ENCODE measurements at places on chromosomes 11 and 22.
A peak's percentile ranks its signal among the peaks of the same experiment; 100 is the strongest.

DNA sequence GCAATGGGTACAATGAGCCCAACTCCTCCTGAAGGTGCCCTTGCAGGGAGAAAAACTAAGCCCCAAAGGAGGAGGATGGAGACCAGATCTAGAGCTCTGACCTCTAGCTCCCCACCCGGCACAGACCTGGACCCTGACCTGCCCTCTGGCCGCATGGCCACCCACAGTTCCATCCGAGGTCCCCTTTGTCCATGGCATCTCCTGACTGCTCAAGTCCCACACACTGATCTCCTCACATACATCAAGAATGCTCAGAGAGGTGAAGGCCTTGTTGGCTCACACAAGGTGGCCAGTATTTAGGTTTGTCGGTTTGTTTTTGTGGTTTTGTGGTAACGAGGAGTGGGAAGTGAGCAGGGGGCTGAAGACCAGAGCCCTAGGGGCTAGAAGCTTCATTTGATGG lies 423.5 kb upstream of the B3GAT1 start:
- DNase-seq = no peak

DNA sequence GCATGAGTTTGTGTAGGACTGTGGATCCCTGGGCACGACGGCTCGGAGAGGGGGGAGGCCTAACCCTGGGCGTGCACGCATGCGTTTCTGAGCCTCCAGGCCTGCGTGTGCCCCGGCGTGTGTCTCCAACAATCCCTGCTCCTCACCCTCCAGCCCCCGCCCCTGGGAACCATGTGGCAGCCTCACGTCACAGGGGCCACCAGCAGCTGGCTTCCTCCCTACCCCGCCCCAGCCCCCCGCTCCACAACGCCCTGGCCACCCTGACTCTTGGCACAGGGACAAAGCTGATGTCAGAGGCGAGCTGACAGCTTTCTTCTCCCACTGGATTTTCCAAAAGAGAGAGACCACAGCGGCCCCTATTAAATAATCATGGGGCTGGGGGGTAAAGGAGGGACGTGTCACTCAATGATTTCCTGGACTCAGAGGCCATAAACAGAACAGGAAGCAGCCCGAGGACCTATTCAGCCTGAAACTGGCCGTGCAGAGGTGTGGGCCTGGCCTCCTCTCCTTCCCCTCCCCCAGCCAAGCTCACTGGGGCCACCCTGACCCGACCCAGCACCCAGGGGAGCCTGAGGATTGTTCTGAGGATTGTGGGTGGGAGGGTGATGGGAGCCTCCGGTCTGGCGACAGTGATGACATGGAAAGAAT lies 6.8 kb upstream of the LIF start:
- no peak for DNase-seq

- DNase-seq = no peak
Measured at GRCh38 chr22:42680648-42681047, 31.5 kb upstream of the CYB5R3 start.

- no peak for DNase-seq
Measured at GRCh38 chr11:39724404-39724803, 1735.0 kb downstream of the LRRC4C start.

- DNase-seq = no peak
Measured at GRCh38 chr11:106998916-106999188, 19.4 kb downstream of the GUCY1A2 start.

DNA sequence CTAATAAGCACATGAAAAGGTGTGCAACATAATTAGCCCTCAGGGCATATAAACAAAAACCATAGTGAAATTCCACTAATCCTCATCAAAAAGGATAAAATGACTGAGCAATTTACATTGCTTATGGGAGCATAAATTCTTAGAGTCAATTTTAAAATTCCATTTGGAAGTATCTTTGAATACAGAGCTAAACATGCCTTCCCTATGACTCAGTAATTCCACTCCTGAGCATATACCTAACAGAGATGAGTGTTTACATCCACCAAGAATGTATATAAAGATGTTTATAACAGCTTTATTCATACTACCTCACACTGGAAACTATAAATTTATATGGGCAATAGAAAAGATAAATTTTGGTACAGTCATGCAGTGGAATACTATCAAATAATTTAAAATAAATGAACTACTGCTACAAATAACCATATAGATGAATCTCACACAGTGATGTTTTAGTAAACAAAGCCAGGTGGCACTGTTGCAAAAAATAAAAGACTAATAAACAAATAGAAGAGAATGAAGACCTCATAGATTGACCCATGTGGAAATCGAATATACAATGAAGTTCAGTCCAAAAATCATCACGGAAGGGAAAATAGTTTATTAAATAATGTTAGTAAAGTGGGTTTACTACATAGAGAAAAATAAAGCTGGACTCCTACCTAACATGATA lies 8.2 kb upstream of the OR2D2 start:
- no peak for DNase-seq

DNA sequence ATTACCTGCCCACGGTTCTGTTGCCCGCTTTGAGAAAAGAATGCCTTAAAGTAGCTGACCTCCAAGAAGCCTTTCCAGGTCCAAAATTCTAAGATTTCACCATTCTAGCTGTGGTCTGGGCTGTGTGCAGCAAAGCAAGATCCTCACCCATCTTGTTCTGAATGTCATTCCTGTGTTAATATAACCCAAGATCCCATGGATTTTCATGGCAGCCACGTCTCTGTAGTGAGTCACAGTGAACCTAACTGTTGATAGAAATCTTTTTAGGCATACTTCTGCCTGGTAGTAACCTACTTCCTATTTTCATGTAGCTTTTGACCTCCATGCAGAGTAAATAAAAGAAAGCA lies 210.0 kb downstream of the NAV2 start:
- no peak for DNase-seq

- DNase-seq = no peak
Measured at GRCh38 chr11:64613648-64614047, 22.6 kb downstream of the SLC22A12 start.

DNA sequence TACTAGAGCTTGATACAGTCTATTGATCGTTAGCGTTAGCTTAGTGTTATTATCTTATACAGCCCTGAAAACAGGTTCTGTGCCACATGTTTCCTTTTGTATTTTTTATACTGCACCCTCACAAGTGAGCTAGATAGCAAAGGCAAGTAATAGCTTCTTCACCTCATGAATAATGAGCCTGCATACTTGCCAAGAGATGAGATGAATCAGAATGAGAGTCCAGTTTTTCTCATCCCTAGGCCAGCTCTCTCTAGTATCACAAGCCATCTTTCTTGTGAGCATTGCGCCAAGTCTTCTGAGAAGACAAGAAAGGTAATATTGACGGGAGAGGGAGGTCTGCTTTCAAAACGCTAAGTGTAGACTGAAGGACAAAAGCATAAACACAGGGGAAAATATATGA lies 8.7 kb upstream of the CARD18 start:
- DNase-seq = no peak

DNA sequence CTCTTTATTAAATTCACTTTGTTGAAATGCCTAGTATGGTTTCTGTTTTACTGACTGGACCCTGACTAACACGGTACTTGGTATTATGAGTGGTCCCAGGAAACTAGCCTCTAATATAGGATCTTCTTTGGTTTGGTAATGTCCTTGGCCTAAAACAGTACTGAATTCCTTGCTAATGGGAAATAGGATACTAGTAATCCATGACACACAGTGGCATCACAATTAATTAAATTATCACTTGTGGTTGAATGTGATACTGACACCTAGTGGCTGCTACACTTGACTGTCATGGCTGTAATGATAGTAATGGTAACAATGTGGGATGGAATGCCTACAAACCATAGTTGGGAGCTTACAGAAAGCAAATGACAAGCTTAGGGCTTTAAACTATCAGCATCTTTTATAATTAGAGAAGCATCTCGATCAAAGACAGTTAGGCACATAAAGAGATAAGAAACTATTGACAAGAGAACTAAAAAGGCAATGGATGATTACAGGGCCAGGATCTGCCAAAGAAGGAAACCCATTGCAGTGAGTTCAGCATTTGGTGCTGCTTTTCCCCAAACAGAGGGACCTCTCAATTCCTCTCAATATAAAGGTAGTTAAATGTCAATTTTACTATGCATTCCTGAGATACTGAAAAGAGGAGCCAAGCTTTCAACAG lies 8.6 kb downstream of the DNHD1 start:
- DNase-seq = peak; percentile 8

DNA sequence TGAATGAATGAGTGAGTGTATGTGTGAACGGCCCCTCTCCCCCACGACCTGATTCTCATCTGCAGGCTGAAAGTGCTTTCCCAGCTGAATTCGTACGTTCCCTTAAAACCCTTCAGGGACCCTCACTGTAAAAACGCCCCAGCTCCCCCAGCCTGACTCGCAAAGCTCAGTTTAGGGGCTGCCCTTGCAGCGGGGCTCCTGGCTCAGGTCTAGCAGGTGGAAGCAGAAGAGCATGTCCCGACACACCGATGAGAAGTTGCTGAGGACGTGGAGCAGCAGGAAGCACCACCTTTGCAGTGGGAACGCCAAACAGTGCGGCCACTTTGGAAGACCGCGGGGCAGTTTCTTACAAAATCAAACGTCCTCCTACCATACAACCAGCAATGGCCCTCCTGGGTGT lies 3.6 kb upstream of the MRPL23 start:
- no peak for DNase-seq

GRCh38 chr11:11670574-11670973 lies 48.8 kb upstream of the GALNT18 start:
- DNase-seq = no peak

DNA sequence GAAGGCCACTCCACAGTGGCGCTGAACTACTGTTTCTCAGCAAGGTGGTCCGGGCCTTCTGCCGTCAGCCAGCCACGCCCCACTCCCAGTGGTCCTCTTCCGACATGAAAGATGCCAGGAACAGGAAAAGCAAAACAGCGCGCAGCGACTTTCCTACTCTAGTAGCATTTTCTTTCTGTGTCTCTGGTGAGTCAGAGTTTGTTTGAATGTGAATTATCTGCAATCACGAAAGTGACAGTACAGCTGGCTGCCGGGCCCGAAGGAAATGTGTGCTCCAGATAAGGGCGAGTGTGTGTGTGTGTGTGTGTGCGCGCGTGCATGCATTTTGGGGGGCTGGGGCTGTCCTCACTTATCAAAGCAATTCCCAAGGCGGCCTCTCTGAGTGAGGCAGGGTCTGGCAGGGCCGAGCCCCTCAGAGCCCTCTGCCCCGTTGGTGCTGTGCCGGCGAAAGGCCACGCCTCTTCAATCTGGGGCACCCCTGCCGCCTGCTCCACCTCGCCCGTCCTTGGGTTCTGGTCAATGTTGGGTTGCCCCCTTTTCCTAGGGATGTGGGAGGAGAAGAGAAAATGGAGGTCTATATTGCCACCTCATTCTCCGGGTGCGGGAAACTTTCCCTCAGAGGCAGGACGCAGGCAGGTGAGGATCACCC lies 288.5 kb downstream of the KIRREL3 start:
- DNase-seq = no peak

DNA sequence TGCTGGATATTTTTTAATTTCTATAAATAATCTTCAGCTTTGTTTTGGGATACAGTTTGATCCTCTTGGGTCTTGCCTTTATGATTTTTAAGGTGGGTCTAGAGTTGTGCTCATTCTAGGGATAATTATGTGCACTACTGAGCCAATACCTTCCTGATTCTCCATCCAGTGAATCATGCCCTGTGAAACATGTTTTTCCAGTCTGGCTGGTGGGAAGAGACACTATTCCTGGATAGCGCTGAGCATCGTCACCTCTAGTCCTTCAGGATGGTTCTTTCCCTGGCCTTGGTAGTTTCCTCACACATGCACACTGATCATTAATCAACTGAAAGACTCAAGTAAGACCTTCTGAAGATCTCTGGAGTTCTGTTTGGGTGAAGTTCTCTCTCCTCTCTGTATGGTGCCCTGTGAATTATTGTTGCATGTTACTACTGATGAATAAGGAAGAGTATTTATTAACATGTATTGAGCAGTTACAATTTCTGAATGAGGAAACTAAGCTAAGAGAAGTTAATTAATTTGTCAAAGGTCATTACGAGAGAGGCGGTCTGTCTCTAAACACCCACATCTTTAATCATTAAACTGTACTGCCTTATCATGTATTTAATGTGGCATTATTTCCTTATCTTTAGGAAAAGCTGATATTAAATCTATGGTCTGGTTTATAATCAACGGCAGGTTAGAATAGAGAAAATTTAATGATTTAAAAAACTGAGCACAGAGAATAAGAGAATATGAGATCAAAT lies 39.1 kb upstream of the LIPT2 start:
- no peak for DNase-seq

- DNase-seq = no peak
Measured at GRCh38 chr22:27690599-27690998, 111.0 kb downstream of the MN1 start.

- no peak for DNase-seq
Measured at GRCh38 chr22:47308886-47309285, 546.4 kb downstream of the TBC1D22A start.

DNA sequence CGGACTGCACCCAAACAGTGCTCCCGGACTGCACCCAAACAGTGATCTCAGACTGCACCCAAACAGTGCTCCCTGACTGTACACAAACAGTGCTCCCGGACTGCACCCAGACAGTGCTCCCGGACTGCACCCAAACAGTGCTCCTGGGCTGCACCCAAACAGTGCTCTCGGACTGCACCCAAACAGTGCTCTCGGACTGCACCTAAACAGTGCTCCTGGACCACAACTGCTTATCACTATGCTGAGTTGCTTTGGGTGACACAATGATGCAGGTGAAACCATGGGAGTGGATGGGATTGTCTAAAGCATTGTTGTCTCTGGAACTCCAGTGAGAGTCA lies 90.4 kb downstream of the FBXO7 start:
- no peak for DNase-seq

- DNase-seq = no peak
Measured at GRCh38 chr11:65310215-65310614, 4.5 kb upstream of the CDC42EP2 start.

- no peak for DNase-seq
Measured at GRCh38 chr11:116637766-116638165, 135.0 kb downstream of the BUD13 start.

- no peak for DNase-seq
Measured at GRCh38 chr11:92458486-92458885, 233.9 kb downstream of the FAT3 start.

DNA sequence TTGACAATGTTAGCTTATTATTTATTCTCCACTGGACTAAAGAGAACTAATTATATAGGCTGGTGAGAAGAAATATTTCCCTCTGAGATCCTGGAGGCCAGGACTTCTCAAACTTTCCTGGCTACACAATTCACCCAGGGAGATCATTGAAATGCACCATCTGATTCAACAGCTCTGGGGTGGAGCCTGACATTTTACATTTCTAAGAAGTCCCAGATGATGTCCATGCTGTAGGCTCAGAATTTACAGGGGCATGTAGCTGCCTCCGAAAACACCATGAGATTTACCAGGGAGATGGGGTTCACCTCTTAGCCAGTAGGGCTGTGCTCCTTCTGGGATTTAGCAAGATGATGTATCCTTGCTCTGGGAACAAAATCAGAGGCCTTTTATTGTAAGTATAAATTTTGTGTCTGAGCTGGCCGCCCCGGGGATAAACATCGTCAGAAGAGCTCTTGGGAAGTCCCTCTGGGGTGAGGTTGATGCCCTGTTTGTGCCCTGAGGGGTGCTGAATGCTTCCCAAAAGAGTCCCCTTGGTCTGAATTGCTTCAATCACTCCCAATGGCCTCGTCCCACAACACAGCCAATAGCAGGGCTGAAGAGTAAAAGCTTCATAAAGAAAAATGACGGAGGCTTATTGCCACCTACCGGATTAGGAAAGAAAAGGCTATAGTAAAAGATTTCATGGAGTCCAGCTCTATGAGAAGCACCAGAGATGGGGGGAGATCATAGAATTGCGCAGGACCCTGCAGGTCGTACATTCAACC lies 33.4 kb upstream of the API5 start:
- DNase-seq = no peak

All from stimulated activated CD4-positive, alpha-beta T cell treated with anti-CD3 and anti-CD28 coated beads, Interleukin-1b, Interleukin-23, amount 100 ng/mL, for 4 hours (primary cell).